ENCODE measurements at places on chromosomes 12 and 14.

DNA sequence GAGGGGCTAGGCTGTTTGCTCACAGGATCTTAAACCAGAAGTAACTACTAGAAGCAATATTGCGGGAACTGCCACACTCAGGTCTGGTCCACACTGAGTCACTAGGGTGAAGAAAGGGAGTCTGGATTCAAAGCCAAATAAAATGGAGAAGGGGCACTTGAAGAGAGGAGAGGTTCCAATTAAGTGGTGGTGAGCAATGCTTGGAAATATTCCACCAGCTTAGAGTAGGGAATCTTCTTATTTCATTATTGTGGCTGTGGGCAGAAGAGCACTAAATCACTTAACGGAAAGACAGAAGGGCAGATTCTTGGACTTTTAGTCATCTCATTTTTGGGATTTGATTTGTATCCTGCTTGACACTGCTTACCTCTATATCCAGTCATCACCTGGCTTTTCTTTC is 48.6 kb upstream of the PPP1R12A start:
- no peak for DNase-seq

DNA sequence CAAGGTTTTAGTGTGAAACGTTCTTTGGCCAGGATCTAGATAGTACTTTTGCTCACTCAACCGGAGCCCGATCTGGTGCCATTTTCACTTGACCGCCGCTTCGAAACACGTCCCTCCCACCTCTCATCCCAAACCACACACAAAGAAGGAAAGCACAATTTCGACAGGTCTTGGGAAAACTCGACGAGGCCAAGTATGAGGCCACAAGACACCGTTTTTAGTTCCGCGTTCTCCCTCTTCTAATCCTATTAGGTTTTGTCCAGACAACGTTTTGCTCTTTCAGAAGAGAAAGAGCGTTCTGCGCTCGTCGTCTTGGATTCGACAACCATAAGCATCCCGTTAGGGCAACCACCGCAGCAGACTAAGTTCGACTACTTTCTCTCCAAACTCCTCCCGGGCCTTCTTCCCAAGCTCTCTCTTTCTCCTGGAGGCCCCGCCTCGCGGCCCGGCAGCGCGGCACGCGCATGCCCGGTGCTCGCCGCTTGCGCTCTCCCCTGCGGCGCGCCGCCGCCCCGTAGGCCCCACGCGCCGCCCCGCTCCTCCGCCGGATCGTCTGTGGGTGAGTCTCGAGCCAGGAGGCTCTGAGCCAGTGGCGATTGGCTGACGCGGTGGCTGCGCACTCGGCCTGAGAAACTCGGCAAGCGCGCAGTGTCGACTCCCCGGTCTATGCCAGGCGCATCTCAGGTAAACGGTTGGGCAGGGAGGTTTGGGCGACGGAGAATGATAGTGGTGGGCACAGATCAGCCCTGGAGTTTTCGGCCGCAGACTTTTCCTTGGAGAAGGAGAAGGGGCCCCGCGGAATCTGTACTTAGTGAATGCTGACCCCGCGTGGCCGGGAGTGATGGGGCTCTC is at the start of gene MIPOL1:
Gene MIPOL1 (plus strand): TSS at position 517 of the 852 bp plus-strand sequence. CDS start 49,952 bp downstream, outside the sequence.
- peak; percentile 12 for DNase-seq

DNA sequence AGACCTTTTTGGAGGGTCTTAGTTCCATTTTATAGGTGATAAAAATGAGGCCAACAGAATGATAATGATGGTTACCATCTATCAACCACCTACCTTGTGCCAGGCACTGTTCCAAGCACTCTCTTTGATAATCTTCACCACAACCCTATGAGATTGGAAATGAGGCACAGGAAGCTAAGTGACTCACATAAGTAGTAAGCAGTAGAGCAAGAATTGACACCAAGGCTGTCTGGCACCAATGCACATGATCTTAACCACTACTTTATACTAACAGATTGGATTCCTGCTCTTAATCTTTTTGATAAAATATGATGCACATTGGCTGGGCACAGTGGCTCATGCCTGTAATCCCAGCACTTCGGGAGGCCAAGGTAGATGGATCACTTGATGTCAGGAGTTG is 91.4 kb downstream of the DRAM1 start:
- peak; percentile 13 for DNase-seq

GRCh38 chr12:13194401-13195110 is 2.0 kb upstream of the EMP1 start:
- no peak for DNase-seq

DNA sequence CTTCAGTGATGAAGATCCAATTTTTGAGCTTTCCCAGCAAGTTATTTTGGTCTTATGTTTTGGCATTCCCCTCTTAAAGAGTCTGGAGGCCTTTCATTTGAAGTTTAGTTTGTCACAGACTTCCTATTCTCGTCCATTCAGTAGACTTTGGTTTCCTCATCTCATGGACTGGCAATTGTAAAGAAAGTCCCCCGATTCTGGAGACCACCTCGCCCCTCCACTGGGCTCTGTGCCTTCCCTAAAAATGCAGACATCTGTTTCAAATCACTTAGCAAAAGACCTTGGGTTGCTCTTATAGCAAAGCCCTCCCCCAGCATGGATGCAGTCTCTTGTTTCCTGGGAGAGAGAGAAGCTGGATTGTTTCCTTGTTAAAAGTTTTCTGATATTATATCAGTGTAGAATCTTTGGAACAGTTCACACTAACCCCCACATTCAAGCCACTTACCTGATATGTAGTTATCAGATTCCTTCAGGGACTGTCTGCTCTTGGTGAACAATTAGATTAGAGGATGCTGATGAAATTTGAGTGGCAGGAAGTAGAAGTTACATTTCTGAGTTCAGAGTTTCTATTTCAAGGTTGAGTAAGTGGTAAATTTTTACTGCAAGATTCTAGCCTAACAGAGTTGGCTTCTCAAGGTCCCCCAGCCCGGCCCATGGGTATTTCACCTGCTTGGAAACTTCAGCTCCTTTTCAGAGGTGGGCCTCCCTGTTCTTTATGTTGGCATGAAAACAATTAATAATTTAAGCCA is 56.3 kb downstream of the PLXNC1 start:
- DNase-seq = peak; percentile 6

- no peak for DNase-seq
Observed at GRCh38 chr12:91133871-91134270, 22.6 kb upstream of the LUM start.

GRCh38 chr12:118714051-118714460 is 267.3 kb upstream of the SRRM4 start:
- DNase-seq = no peak

GRCh38 chr14:70213721-70214282 is 25.1 kb upstream of the SLC8A3 start:
- DNase-seq = no peak

- no peak for DNase-seq
Observed at GRCh38 chr12:92938638-92939037, 9.5 kb upstream of the EEA1 start.

- no peak for DNase-seq
Observed at GRCh38 chr12:104743202-104743580, 214.9 kb downstream of the SLC41A2 start.

DNA sequence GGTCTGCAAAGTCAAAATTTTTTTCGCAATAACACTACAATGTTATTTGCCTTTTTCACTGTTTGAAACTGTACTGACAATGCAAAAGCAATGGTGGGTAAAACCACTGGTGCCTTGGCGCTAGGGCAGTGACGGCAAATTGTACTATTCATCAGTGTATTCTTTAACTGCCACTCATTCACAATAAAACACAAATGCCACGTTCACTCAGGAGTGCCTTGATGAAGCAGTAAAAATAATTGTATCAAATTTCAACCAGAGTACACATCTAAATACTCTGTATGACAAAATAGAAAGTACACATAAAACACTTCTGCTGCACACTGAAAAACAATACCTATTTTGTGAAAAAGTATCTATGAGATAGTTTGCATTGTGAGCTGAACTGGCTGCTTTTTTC is 17.8 kb downstream of the DCAF5 start:
- DNase-seq = no peak

DNA sequence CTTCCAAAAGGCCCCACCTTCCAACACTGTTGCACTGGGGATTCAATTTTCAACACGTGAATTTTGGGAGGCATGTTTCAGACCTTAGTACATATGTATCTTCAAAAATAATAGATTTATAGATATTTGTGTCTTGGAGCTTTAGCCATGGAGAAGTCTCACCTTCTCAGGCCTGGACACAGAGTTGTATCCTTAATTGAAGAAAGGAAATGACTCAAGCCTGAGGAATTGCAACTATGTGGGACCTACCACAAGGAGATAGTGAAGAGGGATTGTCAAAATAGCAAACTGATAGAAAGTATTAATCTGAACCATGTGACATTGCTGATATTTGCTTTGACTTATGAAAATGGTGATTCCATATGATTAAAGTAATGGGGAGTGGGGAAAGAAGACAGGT is 89.8 kb downstream of the ACSS3 start:
- DNase-seq = no peak

- peak; percentile 74 for DNase-seq
Observed at GRCh38 chr14:24430682-24431568, 1.2 kb downstream of the KHNYN start.

- DNase-seq = no peak
Observed at GRCh38 chr12:5556946-5557673, 125.2 kb downstream of the NTF3 start.

DNA sequence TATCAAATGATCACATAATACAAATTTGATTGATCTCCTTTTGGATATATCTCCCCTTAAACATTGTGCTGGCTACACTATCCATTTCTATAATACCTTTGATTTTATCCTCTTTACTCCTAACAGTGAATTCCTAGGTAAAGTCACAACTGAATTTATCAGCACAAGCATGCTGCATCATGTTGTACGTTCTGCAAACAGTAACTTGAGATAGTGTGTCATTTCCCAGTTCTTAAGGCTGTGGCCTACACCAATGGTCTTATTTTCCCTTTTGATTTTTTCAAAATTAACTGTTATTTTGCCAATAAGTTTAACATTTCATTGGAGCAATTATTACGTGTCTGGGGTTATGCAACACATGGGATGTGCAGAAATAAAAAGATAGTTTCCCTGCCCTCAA is 24.8 kb downstream of the PRKCH start:
- no peak for DNase-seq

GRCh38 chr14:32576977-32577376 is 247.9 kb downstream of the AKAP6 start:
- no peak for DNase-seq

GRCh38 chr12:8052679-8053078 is 13.5 kb downstream of the C3AR1 start:
- no peak for DNase-seq

DNA sequence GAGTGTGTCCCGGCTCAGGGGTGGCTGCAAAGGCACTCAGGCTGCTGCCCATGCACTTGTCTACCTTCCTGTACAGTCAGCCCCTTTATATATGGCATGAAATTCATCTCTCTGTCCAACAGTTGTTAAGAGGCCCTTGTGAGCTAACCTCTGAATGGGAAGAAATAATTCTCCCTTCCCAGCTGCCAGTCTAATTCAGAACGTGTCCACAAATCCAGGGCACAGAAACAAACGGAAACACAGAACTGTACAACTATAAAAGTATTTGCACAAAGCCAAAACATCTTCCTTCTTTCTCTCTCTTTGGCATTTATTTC is 849 bp downstream of the KRT5 start:
- DNase-seq = no peak

- DNase-seq = peak; percentile 94
Observed at GRCh38 chr14:65850429-65851135, 438.1 kb downstream of the FUT8 start.

GRCh38 chr14:59816941-59817340 is 53.6 kb downstream of the RTN1 start:
- no peak for DNase-seq

DNA sequence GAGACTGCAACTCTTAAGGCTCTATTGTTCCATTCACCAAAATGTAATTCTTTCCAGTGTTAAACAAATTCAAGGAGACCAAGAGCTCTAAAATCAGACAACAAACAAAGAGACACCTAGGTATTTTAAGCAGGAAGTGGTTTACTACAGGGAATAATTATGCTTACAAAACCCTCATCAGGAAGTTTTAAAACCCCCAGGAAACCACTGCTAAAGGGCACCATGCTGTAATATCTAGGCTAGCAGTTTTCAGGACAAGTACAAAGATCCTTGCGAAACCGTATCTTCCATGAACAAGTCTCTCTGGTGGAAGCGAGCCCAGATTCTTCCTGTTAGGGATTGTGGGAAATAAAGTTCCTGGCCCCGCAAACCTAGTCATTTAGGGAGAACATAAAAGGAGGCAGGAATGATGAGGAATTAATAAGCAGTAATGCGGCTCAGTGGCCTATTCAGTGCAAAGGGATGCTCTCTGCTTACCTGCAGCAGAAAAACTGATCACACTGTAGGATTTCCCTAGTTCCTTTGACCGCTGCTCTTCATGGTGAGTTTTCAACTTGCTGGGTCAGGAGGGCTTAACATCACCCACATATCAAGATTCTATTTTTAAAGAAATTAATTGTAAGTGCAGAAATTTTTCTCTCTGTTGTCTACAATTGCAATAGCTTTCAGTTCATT is 42.8 kb downstream of the ACSM4 start:
- DNase-seq = peak; percentile 13

- peak; percentile 18 for DNase-seq
Observed at GRCh38 chr14:64506721-64507120, 2.2 kb downstream of the ZBTB1 start.

DNA sequence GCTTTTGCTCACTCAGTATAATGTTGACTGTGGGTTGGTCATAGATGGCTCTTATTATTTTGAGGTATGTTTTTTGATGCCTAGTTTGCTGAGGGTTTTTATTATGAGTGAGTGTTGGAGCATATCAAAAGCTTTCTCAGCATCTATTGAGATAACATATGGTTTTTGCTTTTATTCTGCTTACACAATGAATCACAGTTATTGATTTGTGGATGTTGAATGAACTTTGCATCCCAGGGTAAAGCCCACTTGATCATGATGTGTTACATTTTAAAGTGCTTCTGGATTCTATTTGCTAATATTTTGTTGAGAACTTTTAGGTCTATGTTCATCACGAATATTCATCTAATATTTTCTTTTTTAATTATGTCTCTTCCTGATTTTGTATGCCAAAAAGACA is 1260.3 kb downstream of the TMEM121 start:
- no peak for DNase-seq

DNA sequence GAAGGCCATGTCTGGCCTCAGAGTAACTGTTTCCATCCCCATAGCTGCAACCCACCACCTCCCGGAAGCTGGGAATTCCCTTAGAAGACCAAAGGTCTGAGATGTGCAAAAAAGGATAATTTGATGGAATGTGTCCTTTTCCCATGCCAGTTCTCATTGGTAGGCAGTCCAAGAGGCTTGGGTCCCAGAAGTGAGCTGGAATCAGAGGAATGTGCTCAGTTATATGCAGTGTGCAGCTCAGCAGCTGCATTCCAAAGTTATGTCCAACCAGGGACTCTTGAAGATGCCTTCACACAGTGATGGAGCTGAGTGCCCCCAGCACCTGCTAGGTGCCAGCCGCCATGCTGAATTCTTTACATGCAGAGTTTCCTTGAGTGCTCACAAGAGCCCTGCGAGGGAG is 583.9 kb upstream of the TBX3 start:
- no peak for DNase-seq

GRCh38 chr12:69840727-69841126 is 15.7 kb downstream of the MYRFL start:
- no peak for DNase-seq

DNA sequence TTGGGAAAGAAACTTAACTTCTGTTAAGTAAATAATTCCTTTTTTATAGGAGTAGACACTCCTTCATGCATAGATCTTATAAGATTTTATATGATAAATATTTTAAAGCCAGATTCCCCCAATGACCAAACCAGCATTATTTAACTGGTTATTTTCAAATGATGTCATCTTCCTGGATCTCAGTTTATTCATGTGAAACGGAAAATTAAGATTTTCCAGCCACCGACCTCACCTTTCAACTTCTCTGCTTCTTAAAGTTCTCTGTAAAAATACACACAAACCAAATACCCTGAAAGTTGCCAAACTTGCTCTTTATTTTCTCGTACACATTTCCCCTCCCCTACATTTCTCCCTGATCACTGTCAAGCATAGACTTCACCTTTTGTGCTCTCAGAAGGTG is 364.2 kb downstream of the GALC start:
- DNase-seq = no peak
